ENCODE measurements at places on chromosomes 5 and 9. TPM values are rescaled to one million over a fixed set of nuclear protein-coding genes. Genes with fewer than 3 reads are reported as not detected.

DNA sequence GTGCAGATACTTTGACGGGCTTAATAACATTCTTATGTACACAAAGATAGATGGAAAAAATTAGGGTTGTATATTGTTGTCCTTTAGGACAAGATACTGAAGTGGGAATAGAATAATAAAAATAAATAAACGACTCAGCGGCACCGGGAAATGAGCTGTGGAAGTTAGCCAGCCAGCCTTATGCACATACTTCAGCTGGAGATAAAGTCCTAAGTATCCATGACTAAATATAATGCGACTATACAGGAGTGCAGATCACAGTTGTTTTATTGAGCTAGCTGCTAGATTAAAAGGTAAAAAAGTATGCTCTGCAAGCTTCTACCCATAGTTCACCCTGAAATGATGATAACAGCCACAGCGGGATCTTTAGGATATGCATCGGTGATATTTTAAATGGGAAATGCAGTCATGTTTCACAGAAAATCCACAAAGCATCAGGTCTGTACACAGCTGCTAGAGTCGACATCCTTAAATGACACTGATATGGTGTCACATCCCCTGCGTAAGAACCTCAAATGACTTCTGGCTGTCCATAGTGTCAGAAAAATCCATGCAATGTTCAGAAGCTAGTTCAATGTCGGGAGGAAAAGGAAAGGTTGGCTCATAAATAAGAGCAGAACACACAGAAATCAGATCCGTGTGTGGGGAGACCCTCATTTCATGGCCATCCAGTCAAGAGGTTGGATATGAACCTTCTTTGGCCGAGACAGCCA is 392.8 kb upstream of the DAP start:
- DNase-seq, result no peak

DNA sequence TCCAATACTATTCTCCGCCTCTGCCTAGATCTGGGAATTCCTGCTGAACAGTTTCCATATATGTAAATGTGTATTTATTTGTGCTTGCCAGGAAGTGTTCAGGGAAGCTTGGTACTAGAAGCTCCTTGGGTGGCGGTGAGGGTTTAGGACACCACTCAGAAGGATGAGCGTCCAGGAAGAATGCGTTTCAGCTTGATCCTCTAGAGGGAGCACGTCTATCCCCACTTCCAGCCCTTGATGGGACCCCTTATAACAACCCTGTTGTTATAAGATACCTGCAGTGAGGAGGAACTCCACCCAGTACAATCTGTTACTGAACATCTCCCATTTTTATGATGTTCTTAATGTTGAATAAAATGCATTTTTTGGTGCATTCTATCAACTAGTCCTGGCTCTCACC is 88.9 kb downstream of the CYFIP2 start:
- no peak for DNase-seq

- no peak for DNase-seq
Observed at GRCh38 chr5:42494414-42494813, 71.2 kb downstream of the GHR start.

DNA sequence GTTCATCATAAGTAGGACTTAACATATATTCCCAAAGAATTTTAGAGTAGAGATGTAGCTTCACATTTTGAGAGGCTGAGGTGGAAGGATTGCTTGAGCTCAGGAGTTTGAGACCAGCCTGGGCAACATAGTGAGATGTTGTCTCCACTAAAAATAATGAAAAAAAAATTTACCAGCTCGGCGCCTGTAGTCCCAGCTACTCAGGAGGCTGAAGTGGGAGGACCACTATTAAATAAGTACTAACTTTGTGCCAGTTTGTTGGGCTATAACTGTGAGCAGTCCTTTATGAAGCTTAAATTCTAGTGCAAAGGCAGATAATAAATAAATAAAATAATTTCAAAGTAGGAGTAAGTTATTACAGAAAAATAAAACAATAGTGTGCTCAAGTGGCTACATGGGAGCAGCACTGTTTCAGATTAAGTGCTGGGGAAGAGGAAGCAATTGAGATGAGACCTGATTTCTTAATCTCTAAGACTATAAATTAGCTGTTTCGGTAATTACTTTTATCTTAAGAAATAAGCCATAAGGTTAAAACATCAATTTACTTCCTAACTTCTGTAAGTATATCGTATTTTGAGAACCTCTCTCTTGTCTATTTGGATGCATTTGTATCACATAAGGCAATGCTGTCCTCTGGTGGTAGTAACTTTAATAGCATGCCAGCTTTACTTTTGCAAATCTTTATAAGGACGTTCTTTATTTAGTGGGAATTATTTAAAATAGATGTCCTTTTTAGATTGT is 98.9 kb downstream of the CSNK1G3 start:
- no peak for DNase-seq

DNA sequence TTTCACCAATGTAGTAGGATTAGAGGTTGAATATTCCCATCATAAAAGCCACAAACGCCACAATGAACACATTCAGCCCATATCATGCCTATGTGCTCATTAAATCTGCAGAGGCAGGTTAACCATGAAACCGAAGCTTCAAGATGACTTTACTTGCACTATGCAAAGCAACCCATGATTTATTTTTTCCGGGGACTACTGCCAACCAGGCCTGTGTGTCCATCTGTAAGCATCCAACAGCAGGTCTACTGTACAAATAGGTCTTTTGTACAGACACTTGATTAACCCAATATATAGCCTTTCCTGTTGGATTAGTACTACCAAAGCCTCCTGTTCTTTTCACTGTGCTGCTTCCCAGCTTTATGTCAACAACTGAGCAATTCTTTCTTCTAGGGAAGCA is 104.9 kb upstream of the CDH10 start:
- DNase-seq, result no peak

- DNase-seq, result no peak
Observed at GRCh38 chr9:130579738-130580463, 524 bp downstream of the FUBP3 start.

KIF4B gene
- polyA plus RNA-seq, result 0.03 TPM

- DNase-seq, result no peak
Observed at GRCh38 chr5:79954620-79955019, 36.4 kb downstream of the MTX3 start.

DNA sequence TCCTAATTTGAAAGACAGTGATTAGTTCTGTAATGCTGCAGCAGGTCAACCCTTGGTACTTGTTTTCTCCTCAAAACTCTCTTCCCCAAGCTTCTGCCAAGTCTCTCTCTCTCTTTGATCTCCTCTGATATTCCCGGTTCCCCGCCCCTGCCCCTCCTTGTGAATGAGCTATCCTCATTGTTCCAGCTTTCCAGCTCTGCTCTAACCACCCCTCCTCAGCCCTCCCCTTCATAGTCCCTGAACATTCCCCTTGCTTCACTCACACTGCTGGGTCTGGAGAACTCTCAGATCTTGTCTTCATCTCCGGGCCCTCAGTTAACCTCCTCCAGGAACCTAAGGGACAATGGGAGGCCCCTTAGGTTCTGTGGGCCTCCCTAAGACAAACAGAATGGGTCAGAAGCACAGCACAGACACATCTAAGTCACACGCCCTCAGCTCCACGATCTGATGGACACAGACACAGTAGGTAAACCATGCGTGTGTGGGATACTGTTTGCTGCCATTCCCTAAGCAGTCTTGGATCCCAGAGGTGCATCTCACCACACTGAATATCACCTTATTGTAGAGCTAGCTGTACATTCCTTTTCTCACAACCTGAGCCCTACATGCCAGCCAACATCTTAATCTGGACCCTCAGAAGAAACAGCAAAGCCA is 17.4 kb upstream of the LARP1 start:
- DNase-seq, result no peak

SLC6A7 gene
- polyA plus RNA-seq, result not detected

- DNase-seq, result no peak
Observed at GRCh38 chr9:14660721-14661120, 32.5 kb downstream of the ZDHHC21 start.

GRCh38 chr5:56247592-56247991 is 14.5 kb upstream of the ANKRD55 start:
- DNase-seq, result no peak

- DNase-seq, result no peak
Observed at GRCh38 chr5:76978869-76979268, 26.0 kb downstream of the CRHBP start.

GRCh38 chr5:6745706-6746222 is 32.5 kb downstream of the TENT4A start:
- no peak for DNase-seq

GRCh38 chr5:17694914-17695313 is 60.7 kb downstream of the TAF11L14 start:
- no peak for DNase-seq

GRCh38 chr5:149961957-149962409 is 1.4 kb downstream of the SLC26A2 start:
- DNase-seq, result no peak

GRCh38 chr5:156971848-156972525 is 9.0 kb upstream of the TIMD4 start:
- no peak for DNase-seq

DNA sequence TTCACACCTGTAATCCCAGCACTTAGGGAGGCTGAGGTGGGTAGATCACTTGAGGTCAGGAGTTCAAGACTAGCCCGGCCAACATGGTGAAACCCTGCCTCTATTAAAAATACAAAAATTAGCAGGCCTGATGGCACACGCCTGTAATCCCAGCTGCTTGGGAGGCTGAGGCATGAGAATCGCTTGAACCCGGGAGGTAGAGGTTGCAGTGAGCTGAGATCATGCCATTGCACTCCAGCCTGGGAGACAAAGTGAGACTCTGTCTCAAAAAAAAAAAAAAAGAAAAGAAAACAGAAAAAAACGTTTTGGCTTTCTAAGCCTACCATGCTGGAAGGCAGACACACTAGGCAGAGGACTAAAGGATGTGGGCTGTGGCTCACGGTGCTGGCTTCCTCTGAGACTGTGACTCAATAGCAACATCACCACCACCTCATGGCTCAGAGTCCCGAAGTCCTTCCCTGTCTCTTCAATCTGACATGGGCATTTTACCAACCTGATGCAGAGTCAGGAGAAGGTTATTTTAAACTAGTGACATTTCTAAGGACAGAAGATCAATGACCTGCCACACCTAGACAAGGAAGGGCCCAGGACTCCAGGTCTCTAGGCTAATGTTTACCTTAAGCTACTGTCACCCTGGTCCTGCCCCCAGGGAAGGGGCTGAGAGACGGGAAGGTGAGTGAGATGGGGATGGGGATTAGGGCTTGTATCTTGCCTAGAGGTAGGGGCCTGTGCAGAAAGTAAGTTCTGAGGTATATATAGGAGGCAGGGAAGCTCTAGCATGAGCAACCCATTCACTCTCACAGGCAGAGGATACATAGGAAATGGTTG is 3.7 kb downstream of the ECSCR start:
- DNase-seq, result no peak
